ENCODE measurements at places on chromosomes 6 and 20.

DNA sequence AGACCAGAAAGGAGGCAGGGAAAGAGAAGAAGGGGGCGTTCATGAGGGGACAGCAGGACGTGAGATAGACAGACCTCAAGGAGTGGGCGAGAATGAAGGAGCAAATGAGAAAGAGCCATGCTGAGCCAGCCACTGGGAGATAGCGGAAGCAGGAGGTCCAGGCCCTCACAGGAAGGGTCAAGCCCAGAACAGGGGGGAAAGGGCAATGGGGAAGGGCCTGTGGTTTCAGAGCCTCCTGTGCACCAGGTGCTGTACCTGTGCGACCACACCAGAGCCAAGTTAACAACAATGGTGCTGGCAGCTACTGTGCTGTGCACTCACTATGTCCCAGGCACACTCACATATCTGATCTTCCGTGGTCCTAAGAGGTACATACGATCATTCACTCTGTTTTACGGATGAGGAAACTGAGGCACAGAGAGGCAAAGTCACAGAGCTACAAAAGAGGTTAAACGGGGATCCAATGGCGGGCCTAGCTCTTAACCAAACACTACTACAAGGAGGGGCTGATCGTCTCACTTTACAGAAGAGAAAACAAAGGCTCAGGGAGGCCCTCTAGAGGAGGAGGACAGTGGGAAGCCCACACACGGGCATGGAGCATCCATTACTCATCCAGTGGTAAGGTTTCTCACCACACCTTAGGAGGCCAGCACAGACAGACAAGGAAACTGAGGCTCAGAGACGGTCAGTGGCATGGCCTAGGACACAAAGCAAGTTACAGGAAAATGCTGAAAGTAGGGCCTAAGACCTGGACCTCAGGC, 129.1 kb downstream of the PREX1 start:
- DNase-seq: no peak

DNA sequence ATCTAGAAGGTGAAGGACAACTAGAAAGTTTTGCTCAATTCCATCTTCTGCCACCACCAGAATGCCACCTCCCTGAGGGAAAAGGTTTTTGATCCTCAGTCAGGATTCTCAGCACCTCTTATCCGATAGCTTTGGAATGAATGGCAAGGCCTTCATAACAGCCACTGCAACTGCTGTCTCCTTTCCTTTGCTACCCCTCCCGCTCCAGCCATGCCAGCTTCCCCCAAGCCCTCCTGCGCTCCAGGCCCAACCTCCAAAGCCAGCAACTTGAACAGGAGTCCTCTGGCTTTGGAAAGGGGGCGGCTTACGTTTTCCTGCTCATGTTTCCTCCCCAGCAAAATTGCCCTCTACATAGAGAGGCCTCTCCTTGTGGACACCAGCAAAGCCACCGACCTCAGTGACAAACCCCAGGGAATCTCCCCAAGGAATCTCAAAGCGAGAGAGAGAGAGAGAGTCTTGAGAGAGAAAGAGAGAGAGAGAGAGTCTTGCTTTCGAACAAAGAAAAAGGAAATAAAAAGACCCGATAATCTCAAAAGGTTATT, 420 bp upstream of the BTN2A1 start:
- no peak for DNase-seq

DNA sequence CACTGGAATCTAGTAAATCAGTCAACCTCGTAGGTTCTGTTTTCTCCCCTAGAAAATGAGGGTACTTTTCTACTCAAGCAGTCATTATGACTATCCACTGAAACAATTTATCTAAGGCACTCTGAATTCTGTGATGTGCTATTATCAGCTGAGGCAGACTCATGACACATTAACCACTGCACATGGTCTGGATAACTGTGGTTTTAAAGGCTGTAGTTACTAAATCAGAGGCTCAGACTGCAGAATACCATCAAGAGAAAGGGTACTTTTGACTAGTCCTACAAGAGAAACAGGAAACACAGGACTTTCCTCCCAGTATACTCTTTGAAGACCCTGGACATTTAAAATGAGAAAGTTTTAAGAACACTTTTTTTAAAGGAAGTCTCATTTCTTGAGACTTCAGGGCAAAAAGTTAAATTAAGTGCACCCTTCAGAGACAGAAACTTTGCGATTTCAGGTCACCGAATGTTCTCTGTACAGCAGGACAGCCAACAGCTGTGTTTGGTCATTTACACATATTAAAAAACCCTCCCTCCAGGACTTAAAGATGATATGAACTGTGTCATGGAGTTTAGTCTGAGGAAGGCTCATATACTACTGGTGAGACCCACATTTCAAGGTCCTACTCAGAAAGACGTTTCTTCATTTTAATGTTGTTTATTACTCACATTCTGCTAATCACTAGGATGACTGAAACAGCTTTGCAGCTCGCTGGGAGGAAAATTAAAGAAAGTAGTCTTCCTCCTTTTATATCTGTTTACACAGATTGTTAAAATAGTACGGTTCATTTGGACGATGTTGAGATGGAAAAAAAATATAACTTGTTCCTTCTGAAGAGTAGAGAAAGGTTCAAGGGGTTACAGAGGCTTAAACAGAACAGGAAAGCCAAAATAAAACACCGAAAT, 19.9 kb downstream of the ATXN1 start:
- no peak for DNase-seq

DNA sequence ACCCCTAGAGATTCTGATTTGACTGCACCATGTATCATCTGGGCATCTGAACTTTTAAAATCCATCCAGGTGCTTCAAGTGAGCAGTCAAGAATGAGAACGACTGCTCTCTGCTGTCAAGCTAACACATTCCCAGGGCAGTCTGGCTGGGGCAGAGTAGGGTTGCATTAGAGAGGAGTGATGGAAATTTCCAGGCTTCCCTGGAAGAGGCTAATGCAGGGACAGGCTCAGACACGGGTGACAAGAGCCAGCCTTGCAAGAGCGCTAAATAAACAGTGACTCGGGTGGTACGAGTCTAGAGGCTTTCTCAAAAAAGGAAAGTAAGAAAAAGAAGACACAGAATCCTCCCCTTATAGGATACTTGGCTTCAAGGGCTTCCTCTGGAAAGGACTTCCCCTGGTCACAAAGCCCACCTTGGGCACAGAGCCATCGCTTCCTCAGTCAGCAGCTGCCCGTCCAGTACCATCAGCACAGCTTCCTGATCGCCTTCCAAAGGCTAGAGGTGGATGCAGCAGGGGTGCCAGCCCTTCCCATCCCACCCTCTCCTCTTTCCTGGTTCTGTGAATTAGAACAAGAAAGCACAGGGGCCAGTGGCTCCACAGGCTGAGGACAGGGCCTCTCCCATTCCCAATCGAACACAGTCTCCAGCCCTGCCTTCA, 177.4 kb upstream of the RREB1 start:
- no peak for DNase-seq

- no peak for DNase-seq
These were observed 15.0 kb downstream of the RBM39 start for GRCh38 chr20:35726842-35727711.

- DNase-seq: no peak
These were observed 507.5 kb upstream of the SULF2 start for GRCh38 chr20:48292806-48293205.

DNA sequence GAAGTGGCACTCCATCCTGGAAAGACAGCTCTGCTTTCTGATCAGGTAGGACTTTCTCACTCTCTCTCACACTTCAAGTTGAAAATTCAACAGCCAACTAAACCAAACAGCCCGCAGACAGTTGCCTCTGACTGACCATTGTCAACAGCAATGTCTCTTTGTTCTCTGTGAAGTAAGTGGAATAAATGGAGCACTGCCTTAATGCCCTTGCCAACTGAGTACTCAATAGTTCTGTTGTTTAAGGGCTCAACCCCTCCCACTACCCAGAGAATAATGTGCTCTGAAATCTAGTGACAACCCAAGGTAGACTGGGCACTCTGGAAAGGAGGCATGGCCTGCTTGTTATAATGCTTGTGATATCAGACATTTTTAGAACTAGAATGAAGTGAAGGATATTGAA, 16.8 kb upstream of the BCLAF1 start:
- DNase-seq: no peak
